ENCODE measurements at places on chromosomes 2 and 18.
A peak's percentile ranks its signal among the peaks of the same experiment; 100 is the strongest.

GRCh38 chr2:215401896-215402379 lies 33.9 kb downstream of the FN1 start:
- H3K4me3 ChIP-seq = no peak overlapping the region
- H3K36me3 ChIP-seq = peaks cover 36% of the 10 kb centered on the region
- no peak overlapping the region for H3K27ac ChIP-seq
- DNase-seq = no peak
- no peaks in the 10 kb centered on the region for H3K27me3 ChIP-seq

DNA sequence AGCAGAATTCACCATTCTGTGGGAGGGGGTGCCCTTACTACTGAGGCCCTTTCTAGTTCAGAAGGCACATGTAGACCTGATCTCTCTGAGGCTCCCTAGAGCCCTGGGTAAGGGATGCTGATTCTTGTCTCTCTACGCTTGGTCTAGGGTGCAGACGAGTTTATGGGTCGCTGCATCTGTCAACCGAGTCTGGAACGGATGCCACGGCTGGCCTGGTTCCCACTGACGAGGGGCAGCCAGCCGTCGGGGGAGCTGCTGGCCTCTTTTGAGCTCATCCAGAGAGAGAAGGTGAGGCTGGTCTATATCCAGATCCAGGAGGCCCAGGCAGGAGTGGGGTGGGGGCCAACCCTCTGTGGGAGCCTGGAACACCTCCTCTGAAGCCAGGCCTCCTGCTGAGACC lies 147.2 kb downstream of the DYSF start:
- H3K27ac ChIP-seq = no peak overlapping the region
- H3K27me3 ChIP-seq = no peaks in the 10 kb centered on the region
- H3K36me3 ChIP-seq = no peaks in the 10 kb centered on the region
- no peak overlapping the region for H3K4me3 ChIP-seq
- 0 out of 2 replicates have a peak, but pooled peaks cover 5% of the 10 kb centered on the region for H3K4me1 ChIP-seq
- DNase-seq = no peak

GRCh38 chr18:9771261-9771976 lies 63.3 kb downstream of the RAB31 start:
- DNase-seq = peak; percentile 90
- peaks cover 6% of the 10 kb centered on the region for H3K4me1 ChIP-seq
- no peaks in the 10 kb centered on the region for H3K27me3 ChIP-seq
- H3K36me3 ChIP-seq = no peaks in the 10 kb centered on the region
- 0 out of 2 replicates have a peak overlapping the region, but pooled peaks have one; percentile 26 for H3K27ac ChIP-seq

DNA sequence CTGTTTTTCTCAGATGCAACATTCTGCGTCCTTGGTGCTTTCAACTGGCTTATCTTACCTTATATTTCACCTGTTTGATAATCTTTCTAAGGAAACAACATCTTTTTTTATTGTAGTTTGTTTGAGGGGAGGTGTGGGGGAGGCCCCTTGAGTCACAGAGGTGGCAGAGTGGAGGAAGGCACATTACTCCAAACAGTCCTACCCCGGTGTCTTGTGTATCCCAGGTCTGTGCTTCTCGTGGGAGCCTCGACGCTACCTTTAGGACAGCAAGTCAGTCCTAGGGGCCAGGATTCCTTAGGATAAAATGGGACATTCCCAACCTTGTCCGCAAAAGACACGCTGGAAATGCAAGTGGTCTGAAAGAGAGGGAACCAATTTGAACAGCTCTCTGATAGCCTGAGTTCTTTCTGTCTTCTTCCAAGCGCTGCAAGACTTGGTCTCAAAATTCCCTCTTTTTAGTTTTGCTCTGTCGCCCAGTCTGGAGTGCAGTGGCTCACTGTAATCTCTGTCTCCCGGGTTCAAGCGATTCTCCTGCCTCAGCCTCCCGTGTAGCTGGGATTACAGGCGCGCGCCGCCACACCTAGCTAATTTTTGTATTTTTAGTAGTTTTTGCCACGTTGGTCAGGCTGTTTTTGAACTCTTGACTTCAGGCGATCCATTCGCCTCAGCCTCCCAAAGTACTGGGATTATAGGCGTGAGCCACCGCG lies 4.0 kb downstream of the GATA6 start:
- H3K36me3 ChIP-seq = no peaks in the 10 kb centered on the region
- peaks cover 14% of the 10 kb centered on the region for H3K4me1 ChIP-seq
- H3K27ac ChIP-seq = no peak overlapping the region

- H3K4me3 ChIP-seq = no peak overlapping the region
- DNase-seq = no peak
- H3K27ac ChIP-seq = no peak overlapping the region
These were observed 65.1 kb upstream of the CTLA4 start for GRCh38 chr2:203802342-203803052.

DNA sequence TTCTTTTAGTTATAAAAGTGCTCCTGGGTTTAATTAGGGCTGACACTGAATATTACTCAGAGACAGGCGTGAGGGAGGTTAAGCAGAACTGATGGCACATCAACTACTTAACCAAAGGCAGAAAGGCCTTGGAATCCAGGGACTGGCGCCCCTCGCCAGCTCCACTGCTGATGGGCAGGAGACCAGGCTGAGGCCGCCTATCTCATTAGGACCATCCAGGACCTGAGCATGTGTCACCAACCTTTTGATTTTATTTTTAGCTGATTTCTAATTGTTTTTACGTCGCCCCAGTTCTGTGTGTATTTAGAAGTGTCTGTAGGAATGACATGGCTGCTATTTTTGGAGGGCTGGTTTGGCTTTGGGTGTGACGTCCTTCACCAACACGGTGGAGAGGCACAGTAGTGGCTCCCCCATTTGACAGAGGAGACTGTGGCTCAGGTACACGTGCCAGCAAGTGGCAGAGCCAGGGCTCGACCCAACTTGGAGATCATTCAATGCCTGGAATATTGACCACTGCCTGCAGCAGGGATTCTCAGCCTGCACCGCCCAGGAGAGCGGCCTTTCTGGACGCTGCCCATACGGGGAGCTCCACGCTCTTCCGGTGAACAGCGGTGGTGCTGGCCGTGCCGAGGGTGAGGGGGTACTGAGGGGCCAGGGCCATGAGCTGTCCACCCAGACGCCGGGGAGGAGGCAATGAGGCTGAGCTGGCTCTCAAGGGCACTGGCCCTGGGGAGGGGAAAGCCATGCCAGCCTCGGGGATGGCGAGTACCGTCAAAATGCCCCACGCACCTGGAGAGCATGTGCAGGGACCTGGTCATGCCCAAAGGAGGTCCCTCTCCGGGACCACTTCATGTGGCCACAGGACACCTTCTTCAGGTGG lies 205.7 kb downstream of the ASB1 start:
- DNase-seq = no peak
- H3K27ac ChIP-seq = no peak overlapping the region
- no peaks in the 10 kb centered on the region for H3K27me3 ChIP-seq
- no peak overlapping the region for H3K4me3 ChIP-seq
- H3K4me1 ChIP-seq = no peaks in the 10 kb centered on the region
- no peaks in the 10 kb centered on the region for H3K36me3 ChIP-seq

- DNase-seq = no peak
- H3K4me1 ChIP-seq = peaks cover 56% of the 10 kb centered on the region
- no peak overlapping the region for H3K27ac ChIP-seq
- no peaks in the 10 kb centered on the region for H3K36me3 ChIP-seq
- H3K27me3 ChIP-seq = no peaks in the 10 kb centered on the region
These were observed 373.5 kb upstream of the CHST9 start for GRCh38 chr18:27558388-27559155.

- no peaks in the 10 kb centered on the region for H3K27me3 ChIP-seq
- H3K27ac ChIP-seq = no peak overlapping the region
- H3K36me3 ChIP-seq = no peaks in the 10 kb centered on the region
These were observed 564 bp upstream of the TTR start for GRCh38 chr18:31591113-31591512.

DNA sequence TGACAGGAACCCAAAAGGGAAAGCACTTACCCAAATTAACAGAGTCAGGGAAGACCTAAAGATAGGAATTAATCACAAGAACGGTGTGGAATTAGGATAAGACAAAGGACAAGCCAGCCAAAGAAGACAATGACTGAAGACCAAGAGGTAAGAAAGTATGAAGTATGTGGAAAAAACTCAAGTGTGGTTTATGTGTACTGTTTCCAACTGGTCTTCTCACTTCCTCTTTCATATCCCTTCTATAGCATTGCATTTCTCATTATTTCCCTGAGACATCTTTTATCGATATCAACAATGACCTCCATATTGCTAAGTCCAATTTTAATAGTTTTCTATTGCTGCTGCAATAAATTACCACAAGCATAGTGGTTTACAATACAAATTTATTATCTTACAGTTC lies 313.5 kb upstream of the SLC39A10 start:
- no peaks in the 10 kb centered on the region for H3K27me3 ChIP-seq
- no peak overlapping the region for H3K4me3 ChIP-seq
- H3K27ac ChIP-seq = no peak overlapping the region
- H3K4me1 ChIP-seq = no peaks in the 10 kb centered on the region
- H3K36me3 ChIP-seq = no peaks in the 10 kb centered on the region

GRCh38 chr2:223712642-223713041 lies 110.5 kb upstream of the SCG2 start:
- H3K36me3 ChIP-seq = no peaks in the 10 kb centered on the region
- no peaks in the 10 kb centered on the region for H3K4me1 ChIP-seq
- DNase-seq = no peak
- no peaks in the 10 kb centered on the region for H3K27me3 ChIP-seq
- H3K27ac ChIP-seq = no peak overlapping the region
- no peak overlapping the region for H3K4me3 ChIP-seq

Measured in GM23338 (cell line).